ENCODE measurements at places on chromosomes 4 and X.

DNA sequence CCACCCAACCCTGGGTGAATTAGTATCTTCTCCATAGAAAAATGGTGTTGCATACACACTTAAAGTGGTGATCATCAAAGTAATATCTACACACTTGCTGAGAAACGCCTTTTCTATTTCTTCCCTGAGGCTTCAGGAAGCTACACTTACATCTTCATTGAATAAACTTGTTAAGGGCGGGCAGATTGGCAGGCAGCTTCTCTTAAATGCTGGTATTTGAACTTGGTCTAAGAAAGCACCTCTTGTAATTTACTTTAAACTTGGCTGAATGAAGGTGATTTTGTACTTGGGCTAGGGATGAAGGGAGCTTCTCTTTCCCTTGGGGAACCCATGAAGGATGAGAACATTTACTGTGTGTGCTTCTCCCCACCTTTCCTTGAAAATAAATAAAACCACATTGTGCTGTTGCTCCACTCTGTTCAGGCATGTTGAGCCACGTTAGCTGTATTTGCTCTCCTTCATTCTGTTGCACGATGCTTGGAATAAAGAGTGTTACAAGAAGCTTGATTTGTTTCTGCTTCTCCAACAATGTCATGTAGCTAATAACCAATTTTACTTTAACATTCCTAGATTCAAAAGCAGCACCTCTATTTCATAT, 430.1 kb downstream of the ANKRD50 start:
- DNase-seq, result no peak

- no peak for DNase-seq
Measured at GRCh38 chr4:169256101-169256612, 14.6 kb downstream of the SH3RF1 start.

- no peak for DNase-seq
Measured at GRCh38 chrX:151938172-151938571, 25.5 kb downstream of the MAGEA4 start.

GRCh38 chrX:67922966-67923365, 379.1 kb downstream of the AR start:
- DNase-seq, result no peak

DNA sequence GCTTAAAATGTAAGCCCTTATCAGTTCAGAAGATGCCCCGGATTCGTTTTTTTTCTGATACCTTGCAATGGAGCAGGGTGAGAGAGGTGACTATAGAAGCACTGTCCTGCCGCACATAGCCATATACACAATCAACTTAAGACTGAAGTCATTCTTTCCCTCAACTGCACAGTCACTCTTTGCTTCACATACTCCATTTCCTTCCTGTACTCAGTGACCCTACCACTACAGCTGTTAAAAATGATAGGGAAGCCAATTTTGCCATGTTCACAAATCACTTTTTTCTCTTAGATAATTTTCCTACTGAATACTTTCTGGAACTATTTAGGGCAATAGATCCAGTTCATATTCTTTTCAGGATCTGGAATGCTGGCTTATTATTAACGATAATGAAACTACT, 300.0 kb downstream of the ANK2 start:
- no peak for DNase-seq

GRCh38 chrX:45070116-45071007, 130.3 kb downstream of the DIPK2B start:
- DNase-seq, result no peak

GRCh38 chr4:158617956-158618355, 53.7 kb downstream of the C4orf46 start:
- DNase-seq, result no peak

- DNase-seq, result no peak
Measured at GRCh38 chr4:53022513-53023100, 160.5 kb downstream of the RASL11B start.

GRCh38 chr4:155722336-155722735, 36.5 kb upstream of the GUCY1B1 start:
- DNase-seq, result no peak

DNA sequence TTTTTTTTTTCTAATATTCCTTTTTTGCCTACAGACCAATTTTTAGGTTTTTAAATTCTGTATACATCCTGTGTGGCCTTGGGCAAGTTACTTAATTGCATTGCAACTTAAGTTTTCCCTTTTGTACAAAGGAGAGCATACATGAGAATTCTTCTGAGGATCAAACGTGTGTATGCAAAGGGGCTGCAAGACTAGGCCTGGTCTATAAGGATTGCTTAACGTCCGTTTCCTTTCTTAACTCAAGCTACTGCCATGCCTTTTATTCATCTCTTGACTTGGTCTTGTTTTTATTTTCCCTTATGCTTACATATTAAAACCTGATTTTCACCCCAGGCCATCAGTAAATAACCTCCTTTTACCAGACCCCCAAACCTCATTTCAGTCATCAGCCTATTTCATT, 13.6 kb downstream of the RBPJ start:
- no peak for DNase-seq

GRCh38 chr4:47340914-47341313, 122.6 kb downstream of the COMMD8 start:
- DNase-seq, result no peak

GRCh38 chr4:138967313-138967712, 48.3 kb upstream of the NOCT start:
- DNase-seq, result no peak

- DNase-seq, result no peak
Measured at GRCh38 chr4:84877051-84877833, 89.2 kb downstream of the WDFY3 start.

DNA sequence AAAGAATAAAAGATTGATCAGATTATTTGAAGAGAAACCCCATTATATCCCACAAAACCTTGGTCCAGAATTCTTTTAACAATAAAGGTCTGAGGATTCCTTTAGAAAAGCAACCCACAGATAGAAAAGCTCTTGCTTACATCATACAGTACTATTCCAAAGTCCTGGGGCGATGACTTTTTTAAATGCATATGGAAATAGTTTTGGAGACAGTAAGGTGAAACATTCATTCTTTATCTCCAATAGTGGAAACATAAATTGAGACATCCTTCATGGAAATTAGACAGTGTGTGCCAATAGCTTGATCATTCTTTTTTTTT, 85.7 kb upstream of the UCP1 start:
- no peak for DNase-seq

DNA sequence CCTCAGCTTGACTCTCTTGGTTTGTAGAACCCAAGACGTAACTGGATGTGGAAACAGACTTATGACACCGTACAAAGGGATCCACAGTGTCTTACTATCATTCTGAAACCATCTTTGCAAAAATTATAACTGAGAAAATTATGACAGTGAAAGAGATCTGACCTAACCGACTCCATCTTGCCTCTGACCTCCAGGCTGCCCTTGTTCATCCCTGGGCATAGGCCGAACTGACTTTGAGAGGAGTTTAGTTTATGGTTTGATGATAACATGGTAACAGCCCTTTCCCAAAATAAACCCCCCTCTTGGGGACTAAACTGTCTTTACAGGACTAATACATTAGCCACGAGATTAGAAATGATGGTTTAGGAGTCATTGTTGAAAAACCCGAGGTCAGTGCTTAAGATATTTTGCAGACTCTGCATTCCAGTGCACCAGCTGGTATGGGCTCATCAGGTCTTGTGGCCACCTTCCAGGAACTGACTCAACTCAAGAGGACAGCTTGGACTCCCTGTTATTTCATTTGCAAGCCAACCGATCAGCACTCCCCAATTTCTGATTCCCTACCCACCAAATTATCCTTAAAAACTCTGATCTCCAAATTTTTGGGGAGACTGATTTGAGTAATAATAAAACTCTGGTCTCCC, 49.6 kb downstream of the CASP3 start:
- DNase-seq, result no peak

GRCh38 chr4:954211-955020, 19.0 kb downstream of the DGKQ start:
- no peak for DNase-seq

GRCh38 chr4:163087805-163088204, 78.9 kb downstream of the NAF1 start:
- DNase-seq, result no peak

DNA sequence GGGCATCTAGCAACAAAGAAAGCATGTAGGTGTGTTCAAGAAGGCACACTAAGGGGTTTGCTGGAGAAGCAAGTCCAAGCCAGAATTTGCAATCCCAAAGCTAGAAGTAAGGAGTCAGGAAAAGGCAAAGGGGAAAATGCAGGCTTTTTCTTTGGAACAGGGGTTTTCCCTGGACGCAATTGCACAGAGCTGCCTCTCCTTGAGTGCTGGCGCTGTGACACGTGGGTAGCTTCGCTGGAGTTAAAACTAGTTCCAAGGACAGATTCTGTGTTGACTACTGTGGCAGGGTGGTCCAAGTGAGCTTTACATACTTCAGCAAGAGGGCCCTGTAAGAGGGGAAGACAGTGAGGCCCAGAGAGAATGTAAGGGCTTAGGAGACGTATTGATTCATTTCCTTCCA, 277.1 kb downstream of the ADGRA3 start:
- DNase-seq, result no peak

DNA sequence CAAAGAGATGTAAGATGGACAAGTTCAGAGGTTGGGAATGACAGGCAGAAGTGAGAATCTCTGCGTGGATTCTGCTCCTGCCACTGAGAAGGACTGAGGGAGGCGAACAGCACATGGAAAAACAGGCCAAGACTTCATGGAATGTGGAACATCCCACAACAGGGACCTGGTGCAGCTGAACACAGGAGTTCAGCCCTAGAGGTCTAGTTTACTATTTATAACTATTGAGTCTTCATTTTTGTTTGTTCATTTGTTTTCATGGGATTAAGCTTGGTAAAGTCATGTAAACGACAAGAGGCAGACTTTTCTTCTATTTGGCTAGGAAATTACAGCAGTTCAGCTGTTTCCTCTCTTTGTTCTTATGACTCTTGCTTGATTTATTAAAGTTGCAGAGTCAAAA, 234.5 kb downstream of the MAML3 start:
- DNase-seq, result no peak

DNA sequence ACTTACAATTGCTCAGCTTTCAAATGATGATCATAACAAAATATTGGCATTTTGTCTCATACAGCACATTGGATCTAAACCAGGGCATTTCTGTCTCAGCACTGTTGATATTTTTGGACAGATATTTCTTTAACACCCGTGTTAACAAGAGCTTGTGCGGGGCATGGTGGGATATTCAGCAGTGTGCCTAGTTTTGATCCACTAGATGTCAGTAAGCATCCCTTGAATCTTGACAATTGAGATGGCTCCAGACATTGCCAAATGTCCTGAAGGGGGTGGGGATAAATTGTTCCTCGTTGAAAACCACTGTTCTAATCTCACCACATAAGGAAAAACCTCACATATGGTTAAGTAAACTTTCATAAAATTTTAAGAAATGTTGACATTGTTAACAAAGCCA, 806.3 kb downstream of the STIM2 start:
- DNase-seq, result no peak

- no peak for DNase-seq
Measured at GRCh38 chrX:41335198-41335957, 1.4 kb downstream of the DDX3X start.

GRCh38 chr4:84937381-84937977, 29.0 kb downstream of the WDFY3 start:
- no peak for DNase-seq

DNA sequence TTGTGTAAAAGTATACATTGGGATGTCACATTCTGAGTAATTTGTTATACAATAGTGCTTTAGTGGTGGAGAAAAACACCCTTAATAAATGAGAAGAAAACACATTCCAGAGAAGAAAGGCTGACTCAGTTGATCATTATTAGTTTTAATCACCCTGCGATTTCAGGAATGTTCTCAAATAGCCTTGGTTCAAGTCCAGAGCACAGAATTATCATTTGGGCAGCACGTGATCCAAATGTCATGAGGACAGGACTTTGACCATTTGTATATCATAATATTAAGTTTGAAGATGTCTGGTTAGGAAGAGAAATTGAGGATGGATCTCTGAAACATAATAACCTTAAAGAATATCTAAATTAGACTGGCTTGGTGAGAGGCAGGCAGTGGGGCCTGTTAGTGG, 1434.3 kb upstream of the TENM3 start:
- DNase-seq, result no peak

DNA sequence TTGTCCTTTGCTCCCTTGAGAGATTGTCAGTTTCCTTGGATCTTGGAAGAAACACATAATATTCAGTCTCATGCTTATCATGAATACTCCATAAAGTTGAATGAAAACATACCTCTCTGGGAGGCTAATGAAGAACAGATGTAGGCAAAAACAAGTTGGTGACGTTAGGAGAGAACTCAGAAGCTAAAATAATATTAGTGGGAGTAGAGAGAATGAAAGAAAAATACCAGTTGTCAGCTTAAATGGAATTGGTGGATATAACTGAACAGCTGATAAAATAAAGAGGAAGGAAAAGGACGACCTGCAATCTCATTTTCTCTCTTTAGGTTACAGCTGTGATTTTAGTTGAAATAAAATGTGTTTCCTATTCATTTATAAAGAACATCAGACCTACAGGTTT, 124.8 kb downstream of the SNCA start:
- DNase-seq, result no peak

DNA sequence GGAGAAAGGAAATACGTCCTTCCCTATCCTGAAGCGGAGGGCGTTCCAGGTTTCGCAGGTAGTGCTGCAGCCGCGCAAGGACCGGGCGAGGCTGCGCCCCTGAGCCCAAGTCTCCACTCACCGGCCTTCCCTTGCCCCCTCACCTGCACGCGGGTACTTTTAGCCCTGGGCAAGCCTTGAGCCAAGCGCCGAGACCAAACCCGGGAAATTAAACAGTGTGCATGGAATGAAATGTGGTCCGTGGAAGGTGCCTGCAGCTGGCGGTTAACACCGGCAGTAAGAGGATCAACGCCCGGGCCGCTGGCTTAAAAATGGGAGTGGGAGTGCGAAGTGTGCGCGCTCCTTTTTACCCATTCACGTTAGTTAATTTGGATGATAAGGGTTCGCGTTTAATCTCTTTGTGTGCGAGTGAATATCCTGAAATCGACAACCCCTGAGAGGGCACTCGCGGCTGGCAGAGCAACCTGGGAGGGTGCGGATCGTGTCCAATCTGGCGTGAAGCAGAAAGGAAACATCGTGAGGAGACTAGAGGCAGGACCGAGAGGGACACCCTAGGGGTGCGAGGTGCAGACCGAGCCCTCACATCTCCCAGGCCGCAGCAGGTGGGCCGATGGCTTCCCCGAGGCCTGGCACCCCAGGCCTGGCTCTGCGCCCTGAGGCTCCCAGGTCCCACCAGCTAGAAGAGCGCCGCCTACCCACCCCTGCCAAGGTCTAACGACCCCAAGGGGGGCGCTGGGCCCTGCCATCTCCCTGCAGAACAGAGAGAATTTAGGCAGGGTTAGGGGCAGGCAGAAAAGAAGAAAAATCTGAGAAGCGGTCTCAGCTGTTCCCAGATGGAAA, 2.0 kb upstream of the HELT start:
- no peak for DNase-seq

- DNase-seq, result no peak
Measured at GRCh38 chr4:125505621-125506020, 190.9 kb downstream of the FAT4 start.

Measured in stimulated activated CD4-positive, alpha-beta T cell treated with anti-CD3 and anti-CD28 coated beads, Interleukin-15, amount 100 ng/mL, for 24 hours (primary cell).